Activated CD4-positive, alpha-beta T cell treated with anti-CD3 and anti-CD28 coated beads for 48 hours (primary cell): ENCODE measurements at places on chromosomes 7 and 10.

DNA sequence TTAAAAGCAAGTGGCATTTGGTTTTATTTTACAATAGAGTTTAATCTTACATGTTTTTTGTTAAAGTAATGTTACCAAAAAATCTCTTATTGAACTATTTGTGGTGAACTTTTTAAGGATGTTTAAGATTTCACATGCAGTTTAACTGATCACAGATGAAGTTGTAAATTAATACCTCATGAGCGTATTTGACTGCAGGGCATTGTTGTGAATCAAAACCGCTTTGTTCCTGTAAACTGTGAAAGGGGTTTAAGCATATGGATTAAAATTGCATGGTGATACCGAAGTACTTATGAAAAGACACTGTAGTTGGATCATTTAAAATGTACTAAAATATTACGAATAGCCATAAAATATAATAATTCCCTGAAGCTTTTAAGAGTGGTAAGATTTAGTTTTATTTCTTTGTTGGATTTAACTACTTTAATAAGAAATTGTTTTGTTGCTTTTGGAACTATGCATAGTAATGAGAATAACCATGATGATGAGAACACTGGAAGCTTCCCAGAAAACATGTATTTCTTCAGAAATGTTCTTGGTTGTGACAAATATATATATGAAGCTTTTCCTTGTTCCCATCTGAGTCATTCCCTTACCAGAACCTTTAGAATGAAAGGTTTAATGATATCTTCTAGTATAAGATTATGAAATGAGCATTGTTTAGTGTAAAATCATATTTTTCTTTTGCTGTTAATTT, 131.3 kb downstream of the ADK start:
- DNase-seq, result no peak

- no peak for DNase-seq
Measured at GRCh38 chr10:101536800-101537199, 51.3 kb downstream of the POLL start.

- DNase-seq, result no peak
Measured at GRCh38 chr7:12158334-12159060, 52.6 kb upstream of the TMEM106B start.

DNA sequence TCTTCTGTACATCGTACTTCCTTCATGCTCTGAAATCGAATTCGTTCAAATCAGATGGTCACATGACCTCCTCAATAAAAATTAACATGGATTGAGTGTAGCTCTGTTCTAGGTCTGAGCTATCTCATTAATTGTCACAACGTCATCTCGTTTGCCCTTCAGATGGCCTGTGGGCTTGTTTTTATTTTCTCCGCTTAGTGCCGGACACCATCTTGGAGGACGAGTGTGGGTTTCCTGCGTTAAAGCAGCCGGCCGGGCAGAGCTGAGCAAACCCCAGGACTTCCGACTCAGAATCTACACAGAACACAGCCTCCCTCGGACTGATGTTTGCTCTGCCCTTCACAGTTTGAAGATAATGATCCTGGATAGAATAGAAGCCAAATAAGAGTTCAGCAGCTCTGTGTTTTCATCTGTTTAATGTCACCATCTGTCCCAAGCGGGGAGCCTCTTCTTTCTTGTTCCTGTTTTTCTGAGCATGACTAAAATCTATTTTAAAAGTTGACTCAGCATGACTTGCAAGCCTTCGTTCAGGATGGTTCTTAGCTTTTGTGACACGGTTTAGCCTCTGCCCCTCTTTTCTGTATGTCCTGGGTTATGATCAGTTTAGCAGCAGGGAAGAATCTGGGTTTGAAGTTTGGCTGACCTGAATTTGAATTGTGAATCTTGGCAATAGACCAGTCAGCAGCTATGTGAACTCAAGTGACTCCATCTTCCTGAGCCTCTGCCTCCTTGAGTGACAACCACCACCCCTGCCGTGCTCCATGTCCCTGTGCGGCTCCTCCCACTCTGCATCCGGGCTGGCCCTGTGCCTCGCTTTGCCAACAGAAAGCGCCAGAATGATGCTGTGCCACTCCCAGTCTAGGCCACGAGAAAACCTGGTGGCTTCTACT, 30.6 kb upstream of the GALNTL5 start:
- DNase-seq, result peak; percentile 40

GRCh38 chr7:43569424-43569823, 13.5 kb upstream of the STK17A start:
- no peak for DNase-seq

- no peak for DNase-seq
Measured at GRCh38 chr7:152891160-152891621, 131.6 kb downstream of the ACTR3B start.

GRCh38 chr7:36232555-36232954, 79.5 kb downstream of the EEPD1 start:
- no peak for DNase-seq

- no peak for DNase-seq
Measured at GRCh38 chr7:44262031-44262430, 61.3 kb downstream of the YKT6 start.

DNA sequence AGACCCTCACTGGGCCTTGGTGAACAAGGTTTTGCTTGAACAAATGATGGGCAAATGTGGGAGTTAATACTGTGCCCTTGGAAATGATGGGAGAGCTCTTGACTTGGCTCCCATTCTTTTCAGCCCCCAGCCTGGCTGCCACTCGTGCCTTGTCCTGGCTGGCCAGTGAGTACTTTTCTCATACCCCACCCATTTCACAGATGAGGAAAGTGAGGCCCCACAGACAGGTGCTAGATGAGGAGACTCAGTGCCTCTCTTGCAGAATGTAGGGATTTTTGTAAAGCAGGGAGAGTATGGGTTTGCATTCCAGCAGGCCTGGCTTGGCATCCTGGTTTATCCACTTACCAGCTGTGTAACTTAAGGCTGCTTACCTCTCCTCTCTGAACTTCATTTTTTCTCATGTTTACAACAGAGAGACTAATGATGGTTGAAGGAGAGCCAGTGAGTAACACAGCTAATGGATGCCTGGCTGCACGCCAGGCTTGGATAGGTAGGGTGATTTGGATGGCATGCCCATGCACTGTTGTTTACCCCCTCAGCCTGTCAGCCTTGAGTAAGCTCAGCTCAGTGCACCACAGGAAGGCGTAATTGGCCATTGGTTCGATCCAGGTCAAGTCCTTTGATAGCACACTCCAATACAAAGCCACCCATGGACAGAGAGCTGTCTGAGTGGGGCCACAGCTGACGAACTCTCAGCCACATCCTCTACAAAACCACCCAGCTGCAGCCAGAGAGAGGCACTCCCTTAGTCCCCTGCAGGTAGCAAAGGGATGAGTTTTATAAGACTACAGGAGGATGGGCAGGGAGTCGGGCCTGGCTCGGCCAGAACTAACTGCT, 436.8 kb downstream of the RPS24 start:
- DNase-seq, result no peak

GRCh38 chr10:19936289-19936688, 120.1 kb downstream of the PLXDC2 start:
- no peak for DNase-seq
